ENCODE measurements at places on chromosomes 4 and X. TPM values are rescaled to one million over a fixed set of nuclear protein-coding genes. Genes with fewer than 3 reads are reported as not detected.

Gene FGG
- total RNA-seq, result not detected

Gene RBM47
- 0.22 TPM for total RNA-seq

Gene ETDA
- not detected for total RNA-seq

Gene VEGFC
- total RNA-seq, result not detected

Gene TMEM31
- total RNA-seq, result not detected

Gene ARR3
- total RNA-seq, result not detected

Gene EDNRA
- not detected for total RNA-seq

Gene EVC2
- 6.2 TPM for total RNA-seq

Gene SCD5
- total RNA-seq, result 0.91 TPM

Gene TLR1
- 5.9 TPM for total RNA-seq

Gene PRRG1
- total RNA-seq, result not detected

Gene SYTL5
- 0.06 TPM for total RNA-seq

Gene CT45A3
- total RNA-seq, result not detected

Gene BANK1
- total RNA-seq, result 0.17 TPM

Gene SMIM31
- total RNA-seq, result not detected

Gene PLP1
- not detected for total RNA-seq

Gene FRYL
- 75.0 TPM for total RNA-seq

Gene MAP9
- 6.0 TPM for total RNA-seq

Gene USP51
- 3.0 TPM for total RNA-seq

Gene RENBP
- 4.9 TPM for total RNA-seq

Gene ITGB1BP2
- total RNA-seq, result 9.2 TPM

Gene CYTL1
- not detected for total RNA-seq

Gene PPBP
- total RNA-seq, result not detected

Gene RHOXF1
- not detected for total RNA-seq

Gene TBC1D19
- total RNA-seq, result 3.4 TPM

Gene FRAS1
- total RNA-seq, result not detected

Gene TREX2
- total RNA-seq, result 2.5 TPM

Gene SATL1
- not detected for total RNA-seq

Gene BCAP31
- total RNA-seq, result 115 TPM
